ENCODE measurements at places on chromosomes 1 and 21. TPM values are rescaled to one million over a fixed set of nuclear protein-coding genes. Genes with fewer than 3 reads are reported as not detected.

GRCh38 chr21:14403681-14404318 lies 20.9 kb upstream of the HSPA13 start:
- H3K36me3 ChIP-seq: no peaks in the 10 kb centered on the region
- no peak overlapping the region for H3K27ac ChIP-seq
- no peak for DNase-seq
- no peaks in the 10 kb centered on the region for H3K4me1 ChIP-seq
- no peak overlapping the region for H3K4me3 ChIP-seq

- no peak overlapping the region for H3K27ac ChIP-seq
- no peak for DNase-seq
- H3K27me3 ChIP-seq: no peaks in the 10 kb centered on the region
- H3K4me1 ChIP-seq: peaks cover 18% of the 10 kb centered on the region
Measured at GRCh38 chr1:65310078-65310587, 790 bp downstream of the DNAJC6 start.

GRCh38 chr21:8994640-8995511 lies 1526.5 kb upstream of the TPTE start:
- H3K4me1 ChIP-seq: no peaks in the 10 kb centered on the region
- H3K27me3 ChIP-seq: no peaks in the 10 kb centered on the region
- DNase-seq: no peak
- no peak overlapping the region for H3K27ac ChIP-seq
- H3K36me3 ChIP-seq: no peaks in the 10 kb centered on the region

DNA sequence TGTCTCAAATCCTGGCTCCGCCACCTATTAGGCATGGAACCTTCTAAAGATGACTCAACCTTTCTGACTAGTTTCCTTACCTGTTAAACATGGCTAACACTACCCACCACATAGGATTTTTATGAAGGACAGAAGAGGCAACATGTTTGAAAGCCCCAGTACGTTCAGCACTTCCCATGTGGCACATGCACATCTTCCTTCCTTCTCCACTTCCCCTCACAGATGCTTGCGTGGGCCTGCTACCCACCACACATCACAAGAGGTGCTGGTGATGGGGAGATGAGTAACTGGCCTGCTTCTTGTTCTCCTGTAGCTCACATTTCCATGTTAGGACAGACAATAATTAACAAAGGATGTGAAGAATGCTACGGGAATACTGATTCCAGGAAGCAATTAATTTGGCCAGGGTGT lies 7.1 kb downstream of the ZBTB21 start:
- no peaks in the 10 kb centered on the region for H3K36me3 ChIP-seq
- no peaks in the 10 kb centered on the region for H3K27me3 ChIP-seq
- DNase-seq: no peak
- no peak overlapping the region for H3K27ac ChIP-seq

GRCh38 chr1:103218369-103218768 lies 110.0 kb upstream of the COL11A1 start:
- no peaks in the 10 kb centered on the region for H3K36me3 ChIP-seq
- H3K27ac ChIP-seq: no peak overlapping the region
- no peak overlapping the region for H3K4me3 ChIP-seq

Gene GRHL3
- 58.7 TPM for total RNA-seq

Gene KIF2C
- total RNA-seq: 3.4 TPM

GRCh38 chr1:197341626-197342025 lies 73.6 kb downstream of the CRB1 start:
- H3K4me3 ChIP-seq: no peak overlapping the region
- no peaks in the 10 kb centered on the region for H3K36me3 ChIP-seq
- H3K27ac ChIP-seq: no peak overlapping the region
- no peaks in the 10 kb centered on the region for H3K27me3 ChIP-seq
- no peaks in the 10 kb centered on the region for H3K4me1 ChIP-seq

DNA sequence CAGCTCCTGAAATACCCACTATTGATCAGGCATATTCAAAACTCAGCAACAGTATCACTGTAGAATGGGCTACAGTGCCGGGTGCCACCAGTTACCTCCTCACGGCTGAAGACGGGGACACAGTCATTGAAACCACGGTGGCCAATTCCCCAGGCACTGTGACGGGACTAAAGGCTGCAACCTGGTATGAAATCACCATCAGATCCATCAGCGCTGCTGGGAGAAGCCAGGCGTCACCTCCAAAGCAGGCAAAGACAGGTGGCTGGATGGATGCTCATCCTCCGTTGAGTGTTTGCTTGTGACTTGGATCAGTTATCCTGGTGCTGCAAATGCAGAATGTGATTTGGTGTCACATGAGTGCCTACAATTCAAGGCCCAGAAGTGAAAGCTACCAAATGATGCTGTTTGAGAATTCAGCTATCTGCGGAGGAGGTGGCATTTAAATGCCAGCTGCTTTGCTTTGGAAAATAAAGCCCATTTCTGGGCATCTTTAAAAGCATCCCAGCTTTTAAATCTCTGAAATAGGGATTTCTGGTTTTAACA lies 5.1 kb downstream of the FNDC7 start:
- H3K4me3 ChIP-seq: no peak overlapping the region
- H3K4me1 ChIP-seq: no peaks in the 10 kb centered on the region
- no peaks in the 10 kb centered on the region for H3K27me3 ChIP-seq
- H3K36me3 ChIP-seq: no peaks in the 10 kb centered on the region
- no peak for DNase-seq

- H3K4me1 ChIP-seq: peaks cover 3% of the 10 kb centered on the region
- H3K4me3 ChIP-seq: no peak overlapping the region
- no peaks in the 10 kb centered on the region for H3K27me3 ChIP-seq
- DNase-seq: no peak
Measured at GRCh38 chr1:118395430-118395991, 210.5 kb upstream of the SPAG17 start.

- peak overlapping the region; percentile 58 for H3K4me3 ChIP-seq
- H3K36me3 ChIP-seq: no peaks in the 10 kb centered on the region
- H3K27ac ChIP-seq: peak overlapping the region; percentile 100
- H3K27me3 ChIP-seq: no peaks in the 10 kb centered on the region
- peaks cover 57% of the 10 kb centered on the region for H3K4me1 ChIP-seq
Measured at GRCh38 chr1:226063224-226063976, 884 bp downstream of the H3-3A start.

DNA sequence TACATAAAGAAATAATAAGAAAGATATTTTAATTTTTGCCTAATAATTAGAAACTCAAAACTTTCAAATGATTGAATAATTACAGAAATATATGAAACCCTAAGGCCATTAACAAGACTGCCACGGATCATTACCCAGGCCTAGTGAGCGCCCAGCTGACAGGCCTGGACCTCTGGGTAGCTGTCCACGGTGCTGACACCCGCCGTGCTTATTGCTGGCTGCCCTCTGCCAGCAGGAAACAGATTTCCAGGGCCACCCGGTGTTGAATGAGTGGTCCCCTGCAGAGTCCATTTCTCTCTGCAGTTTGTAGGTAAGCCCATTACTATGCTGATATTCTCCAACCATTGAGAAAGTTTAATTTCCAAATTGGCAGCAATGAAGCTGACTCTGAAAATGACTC lies 254.4 kb upstream of the GJB5 start:
- no peaks in the 10 kb centered on the region for H3K4me1 ChIP-seq
- H3K36me3 ChIP-seq: no peaks in the 10 kb centered on the region
- no peak overlapping the region for H3K4me3 ChIP-seq
- no peaks in the 10 kb centered on the region for H3K27me3 ChIP-seq
- no peak for DNase-seq

Gene GNL2
- 62.1 TPM for total RNA-seq

- H3K27ac ChIP-seq: no peak overlapping the region
- no peaks in the 10 kb centered on the region for H3K27me3 ChIP-seq
- H3K4me1 ChIP-seq: no peaks in the 10 kb centered on the region
- no peak for DNase-seq
Measured at GRCh38 chr1:112298558-112298957, 97.5 kb upstream of the CTTNBP2NL start.

DNA sequence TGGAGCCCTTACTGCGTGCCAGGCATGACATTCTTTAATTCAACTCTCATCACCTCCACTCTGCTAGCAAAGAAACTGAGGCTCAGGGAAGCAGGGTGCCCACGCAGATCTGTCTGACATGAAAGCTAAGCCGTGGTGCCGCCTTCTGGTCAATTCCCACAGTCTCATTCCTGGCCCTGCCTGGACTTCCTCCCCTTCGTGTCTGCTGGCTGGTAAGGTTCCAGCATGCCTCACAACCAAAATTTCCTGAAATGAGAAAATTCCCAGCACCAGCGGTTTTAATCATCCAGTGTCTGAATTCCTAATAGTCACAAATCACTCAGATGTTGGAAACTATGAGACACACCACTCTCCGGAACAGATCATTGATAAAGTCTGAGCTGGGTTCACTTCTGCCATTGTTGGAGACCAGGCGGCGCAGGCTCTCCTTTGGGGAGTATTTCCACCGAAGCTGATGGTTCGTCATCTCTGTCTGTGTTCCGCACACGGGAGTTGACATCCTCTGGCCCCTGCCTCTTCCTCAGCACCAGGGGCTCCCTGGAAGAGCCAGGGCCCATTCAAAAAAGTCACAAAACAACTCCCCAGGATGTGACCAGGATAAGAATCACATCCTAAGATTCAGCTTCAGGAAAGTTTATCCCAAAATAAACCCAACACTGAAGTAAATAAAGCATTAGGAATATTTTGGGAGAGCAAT lies 167.7 kb downstream of the PLPP3 start:
- no peak overlapping the region for H3K4me3 ChIP-seq
- no peaks in the 10 kb centered on the region for H3K36me3 ChIP-seq
- no peak overlapping the region for H3K27ac ChIP-seq
- no peaks in the 10 kb centered on the region for H3K4me1 ChIP-seq
- DNase-seq: no peak
- H3K27me3 ChIP-seq: no peaks in the 10 kb centered on the region

Gene ELAPOR1
- 0.25 TPM for total RNA-seq

DNA sequence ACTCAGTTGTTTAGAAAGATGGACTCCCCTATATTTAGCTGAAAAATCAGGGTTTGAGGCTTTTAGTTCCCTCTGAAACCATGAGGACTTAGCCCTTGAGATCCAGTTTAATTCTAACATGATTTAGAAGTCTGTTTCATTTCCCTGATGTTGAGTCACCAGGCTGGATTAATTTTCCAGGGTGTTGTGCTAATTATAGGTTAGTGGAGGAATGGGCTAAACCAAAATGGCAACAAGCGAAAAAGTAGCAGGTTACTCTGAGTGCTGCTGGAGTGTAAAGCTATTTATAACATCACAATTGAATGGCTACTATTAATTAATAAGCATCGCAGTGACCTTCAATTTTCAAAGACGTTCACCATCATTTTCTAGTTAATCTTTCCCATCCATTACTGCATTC lies 15.5 kb upstream of the USP24 start:
- H3K36me3 ChIP-seq: no peaks in the 10 kb centered on the region
- no peaks in the 10 kb centered on the region for H3K27me3 ChIP-seq
- no peak overlapping the region for H3K4me3 ChIP-seq
- no peak overlapping the region for H3K27ac ChIP-seq
- DNase-seq: no peak
- H3K4me1 ChIP-seq: no peaks in the 10 kb centered on the region

- no peaks in the 10 kb centered on the region for H3K4me1 ChIP-seq
- no peaks in the 10 kb centered on the region for H3K36me3 ChIP-seq
- peak; percentile 74 for DNase-seq
- no peak overlapping the region for H3K4me3 ChIP-seq
- no peak overlapping the region for H3K27ac ChIP-seq
Measured at GRCh38 chr1:160367516-160367900, 637 bp downstream of the NHLH1 start.

GRCh38 chr1:165678509-165678908 lies 19.9 kb downstream of the ALDH9A1 start:
- H3K4me1 ChIP-seq: peaks cover 5% of the 10 kb centered on the region
- H3K36me3 ChIP-seq: peaks cover 66% of the 10 kb centered on the region
- no peaks in the 10 kb centered on the region for H3K27me3 ChIP-seq
- no peak overlapping the region for H3K4me3 ChIP-seq
- no peak overlapping the region for H3K27ac ChIP-seq
- no peak for DNase-seq

- peak overlapping the region; percentile 54 for H3K4me3 ChIP-seq
- H3K27me3 ChIP-seq: no peaks in the 10 kb centered on the region
- H3K36me3 ChIP-seq: no peaks in the 10 kb centered on the region
- no peak for DNase-seq
- peak overlapping the region; percentile 68 for H3K27ac ChIP-seq
Measured at GRCh38 chr1:152188673-152189591, 29.9 kb upstream of the RPTN start.

- H3K27me3 ChIP-seq: no peaks in the 10 kb centered on the region
- H3K27ac ChIP-seq: no peak overlapping the region
- H3K4me3 ChIP-seq: no peak overlapping the region
- DNase-seq: no peak
- H3K4me1 ChIP-seq: peaks cover 53% of the 10 kb centered on the region
Measured at GRCh38 chr1:66351478-66351877, 182.5 kb upstream of the SGIP1 start.

DNA sequence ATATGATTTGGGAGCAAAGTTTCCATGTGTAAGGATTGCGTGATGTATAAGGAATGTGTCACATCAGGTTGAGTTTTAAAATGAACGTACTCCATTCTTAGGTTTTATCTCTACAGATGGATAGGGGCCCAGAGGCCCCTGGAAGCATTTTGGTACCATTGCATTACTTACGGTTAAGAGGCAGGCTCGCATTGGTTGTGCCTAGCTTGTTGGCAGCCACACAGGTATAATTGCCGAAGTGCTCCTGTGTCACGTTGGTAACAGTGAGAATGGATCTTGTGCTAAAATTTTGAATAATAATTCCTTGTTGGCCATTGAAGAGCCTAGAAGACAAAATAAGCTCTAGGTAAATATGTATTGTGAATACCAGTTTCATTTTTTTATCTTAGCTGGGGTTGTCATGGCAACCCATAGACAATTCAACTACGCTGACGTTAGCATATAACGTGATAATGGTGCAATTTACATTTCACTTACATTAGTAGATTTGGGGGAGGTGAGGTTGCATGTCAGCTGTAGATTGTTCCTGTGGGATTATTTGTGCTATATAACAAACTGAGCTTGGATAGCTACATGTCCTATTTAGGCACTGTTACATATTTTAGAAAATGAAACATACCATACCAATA lies 511.9 kb upstream of the ZRANB2 start:
- peaks cover 5% of the 10 kb centered on the region for H3K4me1 ChIP-seq
- H3K36me3 ChIP-seq: no peaks in the 10 kb centered on the region
- no peak overlapping the region for H3K27ac ChIP-seq
- H3K4me3 ChIP-seq: no peak overlapping the region
- DNase-seq: no peak

DNA sequence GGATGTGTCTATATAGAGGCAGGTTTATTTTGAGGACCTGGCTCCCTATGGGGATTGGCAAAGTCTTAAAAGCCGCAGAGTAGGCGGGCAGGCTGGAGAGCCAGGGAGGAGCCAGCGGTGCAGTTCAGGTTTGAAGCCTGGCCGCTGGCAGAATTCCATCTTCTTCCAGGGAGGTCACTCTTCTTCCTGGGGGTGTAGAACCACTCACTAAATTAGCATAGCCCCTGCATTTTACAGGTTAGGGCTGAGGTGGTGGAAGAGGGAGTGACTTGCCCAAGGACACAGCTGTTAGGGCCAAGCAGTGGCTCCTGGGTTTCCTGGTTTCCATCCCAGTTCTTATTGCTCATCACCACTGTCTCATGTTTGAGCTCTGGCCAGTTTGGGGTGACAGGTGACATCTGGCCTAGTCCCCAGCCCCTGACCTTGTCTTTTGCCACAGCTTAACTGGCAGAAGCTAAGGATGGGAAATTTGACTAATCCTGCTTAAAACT lies 1.4 kb downstream of the PINK1 start:
- no peak for DNase-seq
- peak overlapping the region; percentile 96 for H3K27ac ChIP-seq
- no peaks in the 10 kb centered on the region for H3K36me3 ChIP-seq
- peak overlapping the region; percentile 100 for H3K4me3 ChIP-seq
